ENCODE measurements at places on chromosomes 5 and 9.

GRCh38 chr9:115847216-115847615 is 306.4 kb upstream of the PAPPA start:
- DNase-seq = no peak

DNA sequence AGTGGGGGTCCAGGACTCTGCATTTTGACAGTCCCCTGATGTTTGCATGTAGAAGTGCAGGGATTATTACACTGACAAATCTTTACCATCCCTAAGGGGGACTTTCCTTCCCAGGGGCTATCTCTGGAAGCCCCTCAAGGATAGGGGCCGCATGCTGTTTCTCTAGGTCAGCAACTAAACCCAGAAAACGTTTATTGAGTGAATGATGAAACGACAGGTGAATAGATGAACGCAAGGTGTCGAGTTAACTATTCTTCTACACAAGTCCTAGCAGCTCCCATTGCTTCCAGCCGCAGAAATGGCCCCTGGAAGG is 281 bp upstream of the HSD17B4 start:
- DNase-seq = no peak

DNA sequence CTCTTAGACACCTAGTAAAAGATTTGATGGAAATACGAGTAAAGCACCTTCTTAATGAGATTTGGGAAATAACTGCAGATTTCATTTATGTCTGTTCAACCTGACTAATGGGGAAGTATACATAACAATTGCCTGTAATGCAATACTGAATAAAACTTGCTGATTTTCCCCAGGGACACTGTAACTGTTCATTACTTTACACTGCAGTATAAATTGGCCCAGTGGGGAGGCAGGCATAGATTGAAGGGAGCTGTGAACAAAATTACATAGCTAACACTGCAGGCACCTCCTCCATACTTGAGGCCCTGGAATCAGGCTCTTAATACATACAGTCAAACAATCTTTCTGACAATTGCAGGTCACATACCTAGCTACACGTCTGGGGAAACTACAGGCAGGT is 216.2 kb downstream of the PTPRD start:
- DNase-seq = no peak

DNA sequence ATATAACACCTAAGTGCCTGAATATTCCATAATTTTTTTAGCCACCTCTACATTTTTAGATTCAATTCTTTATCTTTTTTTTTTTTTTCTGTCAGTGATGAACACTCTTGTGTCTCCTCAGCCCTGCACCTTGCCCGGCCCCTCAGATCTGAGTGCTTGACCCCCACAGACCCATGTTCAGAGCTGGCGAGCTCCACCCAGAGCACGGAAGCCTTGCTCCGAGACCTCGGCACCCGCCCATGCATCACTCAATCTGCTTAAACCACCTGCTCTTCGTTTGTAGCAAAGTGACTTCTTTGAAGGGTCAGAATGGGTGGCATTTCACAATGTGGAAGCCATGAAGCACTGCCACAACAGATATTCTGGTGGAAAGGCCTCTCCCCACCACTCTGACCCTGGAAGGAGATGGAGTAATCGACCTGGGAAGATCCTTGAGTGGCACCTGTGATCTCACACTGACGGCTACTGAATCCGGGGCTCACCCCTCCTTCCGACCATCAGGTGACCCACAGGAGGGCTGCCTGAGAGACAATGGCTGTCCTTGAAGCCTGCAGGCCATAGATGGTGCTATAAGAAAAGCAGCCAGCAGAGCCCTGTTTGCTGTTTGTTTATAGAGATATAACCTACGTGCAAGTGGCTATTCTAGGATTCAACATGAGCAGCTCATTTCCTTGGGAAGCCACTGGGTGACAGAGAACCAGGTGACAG is 261.1 kb upstream of the IRX4 start:
- DNase-seq = no peak

GRCh38 chr5:178331491-178331996 is 98.9 kb upstream of the PHYKPL start:
- DNase-seq = no peak
